GM12878 (cell line): ENCODE measurements at places on chromosomes 3 and 15. TPM values are rescaled to one million over a fixed set of nuclear protein-coding genes. Genes with fewer than 3 reads are reported as not detected.

DNA sequence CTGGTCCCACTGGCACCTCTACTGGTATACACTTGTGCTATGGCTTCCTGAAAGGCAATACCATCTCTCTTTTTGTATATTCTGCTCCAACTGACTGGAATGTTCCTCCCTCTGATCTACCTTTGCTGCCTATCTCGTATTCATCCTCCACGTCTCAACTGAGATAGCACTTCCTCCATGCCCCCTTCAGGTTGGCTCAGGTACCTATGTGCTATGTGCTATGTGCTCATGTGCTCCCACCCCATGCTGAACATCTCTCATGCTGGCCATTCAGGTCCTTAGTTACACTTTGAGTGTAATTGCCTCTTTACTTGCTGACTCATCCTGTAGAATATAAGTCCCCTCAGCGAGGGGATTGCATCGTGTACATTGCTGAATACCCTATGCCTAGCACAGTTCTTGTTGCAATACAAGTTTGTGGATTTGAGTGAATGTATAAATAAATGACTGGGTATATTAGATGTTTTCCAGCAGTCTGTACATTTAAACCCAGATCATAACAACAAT, 156.9 kb downstream of the SOX2 start:
- H3K4me3 ChIP-seq = no peak overlapping the region
- no peak for DNase-seq
- H3K4me1 ChIP-seq = no peaks in the 10 kb centered on the region
- H3K36me3 ChIP-seq = no peaks in the 10 kb centered on the region
- H3K27me3 ChIP-seq = no peaks in the 10 kb centered on the region

GRCh38 chr15:35013370-35013769, 25.3 kb upstream of the ZNF770 start:
- no peak overlapping the region for H3K4me3 ChIP-seq
- H3K27me3 ChIP-seq = no peaks in the 10 kb centered on the region
- no peaks in the 10 kb centered on the region for H3K36me3 ChIP-seq
- no peak for DNase-seq

- H3K4me3 ChIP-seq = no peak overlapping the region
- H3K36me3 ChIP-seq = peaks cover 35% of the 10 kb centered on the region
- peaks cover 87% of the 10 kb centered on the region for H3K4me1 ChIP-seq
- H3K27me3 ChIP-seq = no peaks in the 10 kb centered on the region
- H3K27ac ChIP-seq = peak overlapping the region; percentile 96; the same call in 1 of the 2 replicates
- no peak for DNase-seq
Observed at GRCh38 chr15:31343831-31344230, 17.2 kb downstream of the KLF13 start.

- H3K4me1 ChIP-seq = no peaks in the 10 kb centered on the region
- H3K27me3 ChIP-seq = no peaks in the 10 kb centered on the region
- no peaks in the 10 kb centered on the region for H3K36me3 ChIP-seq
Observed at GRCh38 chr3:174812172-174812862, 46.8 kb upstream of the NAALADL2 start.

GRCh38 chr3:165347526-165347925, 151.3 kb upstream of the SLITRK3 start:
- H3K27ac ChIP-seq = no peak overlapping the region
- no peaks in the 10 kb centered on the region for H3K36me3 ChIP-seq
- DNase-seq = no peak

- no peak overlapping the region for H3K27ac ChIP-seq
- H3K36me3 ChIP-seq = no peaks in the 10 kb centered on the region
- no peak overlapping the region for H3K4me3 ChIP-seq
- peaks cover 45% of the 10 kb centered on the region for H3K4me1 ChIP-seq
Observed at GRCh38 chr15:63996794-63997357, 49.4 kb downstream of the DAPK2 start.

DNA sequence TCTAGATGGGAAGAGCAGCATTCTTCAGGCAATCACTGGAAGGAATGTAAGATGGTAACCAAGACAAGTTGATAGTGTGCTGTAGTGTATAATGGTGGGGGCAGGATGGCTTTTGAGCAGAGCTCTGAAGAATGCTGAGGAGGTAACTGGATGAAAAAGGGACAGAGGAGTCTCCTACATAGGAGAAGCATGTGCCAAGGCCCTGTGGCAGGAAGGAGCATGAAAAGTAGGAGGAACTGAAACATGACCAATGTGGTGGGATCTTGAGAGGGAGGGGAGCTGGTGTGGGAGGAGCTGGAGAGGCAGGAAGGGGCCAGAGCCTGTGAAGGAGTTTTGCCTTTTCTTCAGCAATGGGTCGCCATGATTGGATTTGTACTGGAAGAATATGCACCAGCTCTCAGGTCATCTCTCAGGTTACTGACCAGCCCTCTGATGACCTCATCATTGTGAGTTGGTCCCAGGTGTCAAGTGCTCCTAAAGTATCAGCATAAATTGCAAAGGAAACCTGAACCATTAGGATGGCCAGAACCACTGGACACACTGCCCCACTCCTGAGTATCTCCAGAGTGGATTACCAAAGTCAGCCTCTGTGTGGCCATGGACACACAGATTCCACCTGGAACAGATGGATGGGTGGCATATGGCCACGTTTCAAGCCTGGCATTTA, 38.6 kb downstream of the FSD2 start:
- H3K4me1 ChIP-seq = no peaks in the 10 kb centered on the region
- no peaks in the 10 kb centered on the region; the same call in 1 of the 2 replicates for H3K36me3 ChIP-seq
- no peak for DNase-seq
- H3K4me3 ChIP-seq = no peak overlapping the region

DNA sequence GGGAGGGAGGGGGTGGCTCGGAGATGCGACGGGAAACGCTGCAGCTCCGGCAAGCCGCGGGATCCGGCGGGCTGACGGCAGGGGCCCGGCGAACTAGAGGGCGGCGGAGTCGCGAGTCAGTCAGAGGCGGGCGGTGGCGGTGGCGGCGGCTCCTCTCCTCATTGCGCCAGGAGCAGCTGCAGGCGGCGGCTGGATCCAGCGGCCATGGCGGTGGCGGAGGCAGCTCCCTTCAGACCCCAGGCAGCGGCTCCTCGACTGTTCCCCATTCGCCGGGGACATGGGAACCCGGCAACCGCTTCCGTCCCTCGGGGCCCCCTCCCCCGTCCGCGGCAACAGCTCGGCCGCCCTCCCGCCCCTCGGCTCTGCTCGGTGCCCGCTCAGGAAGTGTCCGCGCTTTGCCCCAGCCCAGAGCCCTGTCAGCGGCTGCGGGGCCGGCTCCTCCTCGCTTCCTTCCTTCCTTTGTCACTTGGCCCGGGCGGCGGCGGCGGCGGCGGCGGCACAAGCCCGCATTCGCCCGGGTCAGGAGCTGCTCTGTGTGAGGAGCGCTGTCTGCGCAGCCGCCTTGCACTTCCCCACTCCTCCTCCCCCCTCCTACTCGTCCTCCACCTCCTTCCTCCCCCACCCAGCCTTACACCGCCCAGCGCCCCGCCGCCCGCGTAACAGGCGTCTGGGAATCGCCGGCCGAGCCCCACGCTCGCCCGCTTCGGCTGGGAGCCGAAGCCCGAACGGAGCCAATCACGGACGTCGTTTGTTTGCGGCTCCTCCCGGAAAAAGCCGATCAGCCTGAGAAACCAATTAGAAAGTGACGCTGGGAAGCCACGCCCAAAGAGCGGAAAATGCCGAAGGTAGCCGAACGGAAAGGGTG, at the start of gene GSK3B:
TSS of gene GSK3B (minus strand) at position 537 of the 865 bp plus-strand sequence. CDS start 1,013 bp downstream, outside the sequence.
- no peaks in the 10 kb centered on the region for H3K27me3 ChIP-seq
- DNase-seq = no peak
- H3K4me1 ChIP-seq = no peaks in the 10 kb centered on the region; the same call in 1 of the 2 replicates
- H3K36me3 ChIP-seq = no peaks in the 10 kb centered on the region

GRCh38 chr3:55042591-55042990, 114.7 kb upstream of the LRTM1 start:
- H3K4me1 ChIP-seq = no peaks in the 10 kb centered on the region
- no peaks in the 10 kb centered on the region for H3K27me3 ChIP-seq
- H3K4me3 ChIP-seq = no peak overlapping the region
- H3K36me3 ChIP-seq = no peaks in the 10 kb centered on the region

- no peak for DNase-seq
- H3K4me1 ChIP-seq = no peaks in the 10 kb centered on the region
- H3K27me3 ChIP-seq = no peaks in the 10 kb centered on the region
- no peak overlapping the region for H3K4me3 ChIP-seq
Observed at GRCh38 chr3:154132777-154133375, 11.7 kb downstream of the ARHGEF26 start.

GRCh38 chr3:31536497-31536896, 3.8 kb downstream of the STT3B start:
- H3K4me3 ChIP-seq = peak overlapping the region; percentile 68
- H3K27ac ChIP-seq = no peak overlapping the region; the same call in 1 of the 2 replicates
- no peaks in the 10 kb centered on the region for H3K27me3 ChIP-seq
- H3K4me1 ChIP-seq = peaks cover 5% of the 10 kb centered on the region; the same call in 1 of the 2 replicates
- no peak for DNase-seq

DNA sequence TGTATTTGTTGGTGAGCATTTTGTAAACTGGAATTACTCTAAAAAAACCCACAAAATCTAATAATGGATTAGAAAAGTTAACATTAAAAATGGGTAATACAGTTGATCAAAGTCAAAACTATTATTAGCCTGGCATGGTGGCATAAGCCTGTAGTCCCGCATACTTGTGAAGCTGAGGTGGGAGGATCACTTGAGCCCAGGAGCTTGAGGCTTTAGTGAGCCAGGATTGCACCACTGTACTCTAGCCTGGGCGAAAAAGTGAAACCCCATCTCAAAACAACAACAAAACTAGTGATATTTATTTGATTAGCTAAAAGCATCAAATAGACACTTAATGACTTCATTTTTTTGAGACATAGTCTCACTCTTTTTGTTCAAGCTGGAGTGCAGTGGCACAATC, 3.6 kb downstream of the SNX1 start:
- H3K36me3 ChIP-seq = no peaks in the 10 kb centered on the region
- H3K4me1 ChIP-seq = peaks cover 19% of the 10 kb centered on the region

GRCh38 chr3:37993460-37993819, 2.9 kb downstream of the VILL start:
- H3K36me3 ChIP-seq = no peaks in the 10 kb centered on the region; the same call in 1 of the 2 replicates
- peaks cover 14% of the 10 kb centered on the region for H3K4me1 ChIP-seq
- peak overlapping the region; percentile 65; the same call in 1 of the 2 replicates for H3K4me3 ChIP-seq
- no peaks in the 10 kb centered on the region for H3K27me3 ChIP-seq
- DNase-seq = no peak
- no peak overlapping the region for H3K27ac ChIP-seq

- H3K27ac ChIP-seq = no peak overlapping the region
- H3K36me3 ChIP-seq = no peaks in the 10 kb centered on the region
Observed at GRCh38 chr3:154050766-154051165, 70.4 kb upstream of the ARHGEF26 start.

GRCh38 chr15:95410757-95411156, 919.7 kb upstream of the NR2F2 start:
- H3K4me3 ChIP-seq = no peak overlapping the region
- no peak overlapping the region for H3K27ac ChIP-seq
- H3K27me3 ChIP-seq = no peaks in the 10 kb centered on the region

The WDR49 gene
- 0.15 TPM in 1 of 2 replicates, not detected in the other for total RNA-seq

The TRPM1 gene
- 0.16 TPM in 1 of 2 replicates, not detected in the other for total RNA-seq

The ANKRD34C gene
- total RNA-seq = not detected in 2 replicates

The ATP8B4 gene
- 0.23 and 0.56 TPM in 2 replicates for total RNA-seq

The ZBTB20 gene
- 4.2 and 4.8 TPM in 2 replicates for total RNA-seq

The SLC28A2 gene
- total RNA-seq = not detected in 2 replicates

The NSUN3 gene
- 10.4 and 10.6 TPM in 2 replicates for total RNA-seq

The GOLGA8G gene
- not detected in 2 replicates for total RNA-seq

The WDR93 gene
- not detected in 2 replicates for total RNA-seq
